ENCODE measurements at places on chromosomes 12 and 14.

GRCh38 chr12:91091916-91092715 is 19.2 kb downstream of the LUM start:
- DNase-seq: no peak

GRCh38 chr14:77039285-77040058 is 11.0 kb upstream of the IRF2BPL start:
- peak; percentile 19 for DNase-seq

GRCh38 chr12:69440016-69440415 is 30.2 kb upstream of the FRS2 start:
- DNase-seq: no peak

DNA sequence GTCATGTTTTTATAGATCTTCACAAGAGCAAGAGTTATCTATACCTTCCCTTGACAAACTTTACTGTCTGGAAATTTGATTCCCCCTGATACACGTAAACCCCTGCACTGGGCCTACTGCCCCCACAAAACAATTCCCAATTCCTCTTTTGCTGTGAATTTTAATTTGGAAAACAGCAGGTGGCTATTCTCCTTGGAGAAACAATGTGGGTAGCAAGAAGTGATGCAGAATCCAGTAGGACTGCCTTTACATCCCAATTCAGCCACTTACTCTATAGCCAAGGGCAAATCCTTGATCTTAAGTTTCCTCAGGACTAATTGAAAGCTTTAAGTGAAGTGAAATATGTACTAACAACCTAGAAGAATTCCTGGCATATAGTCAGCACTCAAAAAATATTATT is 129.3 kb downstream of the ACSS3 start:
- DNase-seq: no peak

- no peak for DNase-seq
Measured at GRCh38 chr14:52007211-52007610, 17.9 kb downstream of the RTRAF start.

- DNase-seq: no peak
Measured at GRCh38 chr12:124008595-124008994, 35.6 kb downstream of the ZNF664 start.

GRCh38 chr12:124531281-124531745 is 36.1 kb downstream of the NCOR2 start:
- peak; percentile 50 for DNase-seq

- no peak for DNase-seq
Measured at GRCh38 chr14:89767861-89768268, 186.7 kb downstream of the EFCAB11 start.

GRCh38 chr12:50314636-50315312 is 31.5 kb upstream of the LIMA1 start:
- no peak for DNase-seq

- no peak for DNase-seq
Measured at GRCh38 chr12:50218386-50218785, 51.2 kb upstream of the CERS5 start.

GRCh38 chr14:68794130-68794850 is 1.4 kb upstream of the ZFP36L1 start:
- DNase-seq: no peak

- DNase-seq: no peak
Measured at GRCh38 chr12:3427956-3428355, 63.0 kb upstream of the PRMT8 start.

DNA sequence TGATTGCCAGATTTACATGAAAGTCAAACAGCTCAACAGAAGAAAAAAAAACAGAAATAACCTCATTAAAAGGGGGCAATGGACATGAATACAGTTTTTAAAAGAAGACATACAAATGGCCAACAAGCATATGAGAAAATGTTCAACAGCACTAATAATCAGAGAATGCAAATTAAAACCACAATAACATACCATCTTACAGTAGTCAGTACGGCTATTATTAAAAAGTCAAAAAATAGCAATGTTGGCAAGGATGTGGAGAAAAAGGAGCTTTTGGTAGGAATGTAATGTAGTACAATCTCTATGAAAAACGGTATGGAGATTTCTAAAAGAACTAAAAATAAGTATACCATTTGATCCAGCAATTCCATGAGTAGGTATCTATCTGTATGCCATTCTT is 272.1 kb downstream of the CEP128 start:
- no peak for DNase-seq

- no peak for DNase-seq
Measured at GRCh38 chr14:96086032-96086431, 46.9 kb downstream of the C14orf132 start.

DNA sequence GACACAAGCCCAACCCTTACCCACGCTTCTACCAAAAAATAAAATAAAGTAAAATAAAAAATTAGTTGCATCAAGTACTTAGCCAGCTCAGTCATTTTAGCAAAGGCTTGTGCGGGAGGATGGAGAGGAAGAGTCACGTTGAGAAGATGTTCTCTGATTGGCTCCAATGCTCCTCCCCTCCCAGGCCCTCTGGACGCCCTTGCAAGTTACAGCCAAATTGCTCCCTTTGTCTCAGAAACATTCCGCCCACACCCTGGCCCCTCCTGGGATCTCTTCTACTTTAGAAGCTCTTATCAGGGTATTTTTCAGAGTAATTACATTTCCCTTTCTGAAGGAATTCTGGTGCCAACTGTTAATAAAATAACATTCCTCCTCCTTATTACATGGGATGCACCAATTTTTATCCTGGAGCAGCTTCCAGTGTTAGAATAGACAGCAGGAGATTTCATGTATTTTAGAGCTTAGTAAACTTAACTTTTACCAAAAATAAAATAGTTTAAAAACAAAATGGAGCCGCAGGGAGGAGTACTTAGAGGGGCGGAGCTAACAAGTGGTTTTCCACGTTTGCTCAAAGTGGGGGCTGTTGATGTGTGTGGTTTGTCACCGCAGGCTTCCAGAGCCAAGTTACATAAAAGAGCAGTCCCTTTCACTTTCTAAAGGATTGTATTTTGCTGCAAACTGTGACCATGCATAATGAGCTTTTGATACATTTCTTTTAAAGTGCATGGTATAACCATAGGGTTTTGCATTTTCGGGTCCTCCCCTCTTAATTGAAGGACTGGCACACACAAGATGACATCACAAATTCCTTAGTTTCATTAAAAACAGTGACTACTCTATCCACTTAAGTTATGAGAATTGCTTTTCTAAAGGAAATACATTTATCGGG is 71.7 kb upstream of the RAP1B start:
- DNase-seq: no peak

DNA sequence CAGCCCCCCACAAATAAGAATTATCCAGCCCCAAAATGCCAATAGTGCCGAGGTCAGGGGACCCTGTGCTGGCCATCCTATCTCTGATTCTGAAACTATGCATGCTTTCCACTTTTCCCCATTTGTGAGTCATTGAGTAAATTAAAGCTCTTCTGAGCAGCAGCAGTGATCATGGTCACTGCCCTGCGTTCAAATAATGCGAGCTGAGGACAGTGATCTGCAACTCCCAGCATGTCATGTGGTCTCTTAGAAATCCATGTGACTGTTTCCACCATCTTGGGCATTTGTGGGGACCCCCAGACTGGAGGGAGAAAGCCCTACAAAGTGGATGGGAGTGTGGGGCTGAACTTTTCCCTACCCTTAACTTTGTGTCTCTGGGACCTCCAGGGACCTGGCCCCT is 53.8 kb downstream of the C14orf132 start:
- DNase-seq: no peak

DNA sequence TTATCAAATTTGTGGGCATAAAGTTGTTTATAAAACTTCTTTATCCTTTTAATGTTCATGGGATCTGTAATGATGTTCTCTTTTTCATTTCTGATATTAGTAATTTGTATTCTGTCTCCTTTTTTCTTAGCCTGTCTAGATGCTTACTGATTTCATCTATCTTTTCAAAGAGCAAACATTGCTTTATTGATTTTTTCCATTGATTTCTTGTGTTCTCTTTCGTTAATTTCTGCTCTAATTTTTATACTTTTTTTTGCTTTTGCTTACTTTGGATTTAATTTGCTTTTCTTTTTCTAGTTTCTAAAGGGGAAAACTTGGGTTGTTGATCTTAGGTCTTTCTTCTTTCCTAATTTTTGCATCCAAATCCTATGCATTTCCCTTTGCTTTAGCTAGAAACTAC is 42.5 kb downstream of the CRADD start:
- no peak for DNase-seq

- no peak for DNase-seq
Measured at GRCh38 chr14:94174604-94175010, 485 bp downstream of the PPP4R4 start.

DNA sequence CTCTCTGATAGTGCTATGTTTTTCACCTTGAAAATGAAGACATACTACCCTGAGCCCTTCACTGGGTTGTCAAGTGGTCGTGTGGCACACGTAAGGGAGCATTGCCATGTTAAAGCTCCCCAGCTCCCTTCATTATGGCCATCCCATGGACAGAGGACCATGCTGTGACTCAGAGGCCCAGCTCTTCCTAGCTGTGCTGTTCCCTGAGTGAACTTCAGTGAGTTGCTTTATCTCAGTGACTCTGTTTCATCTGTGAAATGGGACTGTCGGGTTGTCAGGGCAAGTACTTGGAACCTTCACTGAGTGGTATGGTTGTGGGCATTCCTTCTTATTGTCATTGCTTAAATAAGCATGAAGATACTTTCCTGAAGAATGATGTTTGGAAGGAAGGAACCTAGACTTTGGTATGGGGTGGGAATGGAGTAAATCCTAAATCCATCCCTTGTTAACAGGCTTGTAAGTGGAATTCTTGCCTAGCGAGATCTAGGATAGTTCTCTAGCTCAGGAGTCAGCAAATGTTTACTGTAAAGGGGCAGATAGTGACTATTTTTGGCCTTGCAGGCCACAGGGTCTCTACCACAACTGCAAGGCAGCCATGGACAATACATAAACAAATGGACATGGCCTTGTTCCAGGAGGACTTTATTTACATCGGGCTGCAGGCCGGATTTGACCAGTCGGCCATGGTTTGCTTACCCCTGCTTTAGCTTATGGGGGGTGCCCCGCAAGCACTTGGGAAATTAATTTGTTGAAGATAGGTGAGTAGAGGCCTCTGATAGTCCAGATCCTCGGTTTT is 283.5 kb downstream of the ZFP36L1 start:
- DNase-seq: no peak

DNA sequence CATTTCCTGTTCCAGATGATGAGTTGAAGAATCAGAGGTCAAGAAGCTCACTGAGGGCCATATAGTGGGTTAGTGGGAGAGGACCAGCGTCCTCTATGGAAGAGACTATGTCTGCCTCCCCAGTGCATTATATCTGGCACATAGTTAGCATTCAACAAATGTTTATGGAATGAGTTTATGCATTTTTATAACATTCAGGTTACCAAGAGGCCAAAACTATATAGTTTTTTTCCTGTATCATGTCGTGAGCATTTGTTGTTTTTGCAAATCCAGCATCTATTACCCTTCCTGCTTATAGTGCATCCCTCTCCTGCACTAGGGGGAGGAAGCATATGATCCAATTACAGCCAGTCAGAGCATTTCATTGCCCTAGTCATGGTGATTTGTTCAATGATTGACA is 60.6 kb downstream of the SUDS3 start:
- no peak for DNase-seq

GRCh38 chr12:76413121-76413520 is 64.9 kb upstream of the BBS10 start:
- no peak for DNase-seq

DNA sequence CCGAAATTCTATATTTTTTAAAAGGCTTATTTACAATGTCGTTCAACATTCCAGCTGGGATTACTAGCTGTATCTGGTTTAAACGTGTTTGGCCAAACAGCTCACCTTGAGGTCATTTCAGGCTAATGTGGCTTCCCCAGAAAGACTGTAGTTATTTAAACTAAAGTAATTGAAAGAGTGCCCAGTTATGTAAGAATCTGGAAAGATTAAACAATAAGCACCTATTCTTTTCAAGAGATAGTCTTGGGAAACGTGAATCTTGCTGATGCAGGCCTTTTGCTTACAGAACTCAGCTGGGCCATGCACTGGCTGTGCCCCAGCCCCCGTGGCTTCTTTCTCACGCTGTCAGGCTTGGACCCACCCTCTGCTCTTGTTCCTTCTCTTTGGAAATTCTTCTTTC is 24.4 kb downstream of the GLRX5 start:
- no peak for DNase-seq

DNA sequence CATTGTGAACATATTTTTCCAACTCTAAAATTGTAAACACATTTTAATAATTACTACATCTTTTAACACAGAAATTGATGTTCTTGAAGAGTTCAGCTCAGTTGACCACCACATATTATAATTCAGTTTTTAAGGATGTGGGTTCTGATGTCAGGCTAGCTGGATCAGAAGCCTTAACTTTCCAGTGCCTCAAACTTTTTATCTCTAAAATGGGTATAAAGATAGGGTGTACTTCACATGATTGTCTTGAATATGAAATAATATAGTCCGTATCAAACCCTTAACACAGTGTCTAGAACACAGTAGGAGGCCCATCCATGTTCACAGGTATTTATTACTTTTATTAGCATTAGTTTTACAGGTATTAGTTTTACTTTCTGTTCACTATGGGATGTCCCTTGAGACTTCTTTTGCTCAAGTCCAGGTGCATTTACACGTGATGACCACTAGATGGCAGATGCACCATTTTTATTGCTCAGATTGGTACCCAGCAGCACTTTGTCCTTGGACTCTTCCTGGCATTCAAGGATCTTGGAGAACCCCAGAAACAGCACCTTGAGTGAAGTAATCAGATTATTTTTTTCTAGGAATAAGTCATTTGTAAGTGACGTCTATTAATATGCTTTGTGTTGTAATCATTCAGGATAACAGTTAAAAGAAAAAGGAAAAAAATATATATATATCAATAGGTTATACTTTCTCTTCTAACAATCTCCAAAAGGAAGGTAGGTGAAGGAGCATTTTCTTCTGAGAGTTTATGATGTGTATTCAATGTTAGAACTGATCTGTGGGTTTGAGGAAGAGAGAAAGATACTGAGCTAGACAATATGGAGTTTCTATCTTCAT is 580.2 kb downstream of the ETNK1 start:
- DNase-seq: no peak

DNA sequence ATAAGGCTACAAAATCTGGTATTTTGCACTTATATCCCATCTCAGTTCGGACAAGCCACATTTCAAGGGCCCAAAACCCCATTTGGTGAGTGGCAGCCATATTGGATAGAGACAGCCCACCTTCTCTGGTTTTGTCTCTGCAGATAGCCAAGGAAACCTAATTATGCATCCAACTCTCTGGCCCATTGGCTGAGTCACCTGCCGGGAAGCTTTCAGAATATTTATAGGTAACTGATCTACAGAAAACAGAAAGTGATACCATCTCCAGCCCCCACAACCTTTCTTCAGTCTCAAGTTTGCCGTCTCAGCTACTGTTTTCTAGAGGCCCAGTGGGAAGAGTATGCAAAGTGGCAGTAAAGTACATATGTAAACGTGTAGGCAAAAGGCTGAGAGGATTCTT is 33.7 kb upstream of the PPP1CC start:
- no peak for DNase-seq

DNA sequence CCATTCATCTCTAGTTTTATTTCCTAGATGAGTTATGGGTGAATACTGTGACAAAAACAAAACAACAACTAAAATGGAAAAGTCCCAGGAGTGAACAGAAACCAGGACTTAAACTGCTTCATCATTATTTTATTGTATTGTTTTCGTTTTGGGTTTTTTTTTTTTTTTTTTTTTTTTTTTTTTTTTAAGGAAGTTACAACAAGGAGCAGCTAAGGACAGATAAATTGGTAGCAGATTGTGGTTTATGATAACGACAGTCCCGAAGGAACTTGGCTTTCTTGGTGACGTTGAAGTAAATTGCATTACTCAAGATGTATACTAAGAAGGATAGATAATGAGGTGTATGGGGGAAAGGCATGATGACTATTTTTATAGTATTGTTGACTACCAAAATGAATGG is 866.3 kb downstream of the NRXN3 start:
- DNase-seq: no peak

- DNase-seq: no peak
Measured at GRCh38 chr12:106113042-106113441, 25.7 kb downstream of the NUAK1 start.
